ENCODE measurements at places on chromosomes 6 and 20. TPM values are rescaled to one million over a fixed set of nuclear protein-coding genes. Genes with fewer than 3 reads are reported as not detected.

The SIRPD gene
- not detected for total RNA-seq

The GPR63 gene
- total RNA-seq = 0.21 TPM

The DSP gene
- 179 TPM for total RNA-seq

The PRSS35 gene
- 2.5 TPM for total RNA-seq

The TNF gene
- 0.92 TPM for total RNA-seq

DNA sequence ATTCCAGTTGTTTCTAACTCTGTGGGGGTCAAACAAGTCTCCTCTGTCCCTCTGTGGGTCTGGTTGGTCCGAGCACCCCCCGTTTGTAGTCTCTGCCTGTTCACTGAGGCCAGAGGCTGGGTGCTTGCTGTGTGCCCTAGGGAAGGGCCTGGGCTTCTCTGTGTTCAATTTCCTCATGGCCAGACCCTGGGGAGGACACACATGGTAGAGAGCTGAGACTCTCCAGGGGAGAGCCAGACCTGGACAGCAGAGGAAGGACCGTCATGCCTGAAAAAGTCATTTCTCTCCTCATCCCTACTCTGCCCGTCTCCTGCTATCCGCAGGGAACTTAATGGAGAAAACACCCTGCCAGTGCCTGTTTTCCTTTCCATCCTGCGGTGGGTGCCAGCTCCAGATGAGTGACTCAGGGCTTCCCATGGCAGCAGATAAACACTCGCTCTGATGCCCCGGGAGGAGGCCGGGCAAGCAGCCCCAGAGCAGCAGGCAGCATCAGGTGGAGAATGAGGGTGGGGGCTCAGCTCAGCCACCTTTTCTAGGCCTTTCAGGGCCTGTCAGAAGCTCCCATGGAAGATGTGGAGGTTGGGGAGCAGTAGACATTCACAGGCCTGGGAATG, 51.9 kb downstream of the SNAI1 start:
- DNase-seq = peak; percentile 67

DNA sequence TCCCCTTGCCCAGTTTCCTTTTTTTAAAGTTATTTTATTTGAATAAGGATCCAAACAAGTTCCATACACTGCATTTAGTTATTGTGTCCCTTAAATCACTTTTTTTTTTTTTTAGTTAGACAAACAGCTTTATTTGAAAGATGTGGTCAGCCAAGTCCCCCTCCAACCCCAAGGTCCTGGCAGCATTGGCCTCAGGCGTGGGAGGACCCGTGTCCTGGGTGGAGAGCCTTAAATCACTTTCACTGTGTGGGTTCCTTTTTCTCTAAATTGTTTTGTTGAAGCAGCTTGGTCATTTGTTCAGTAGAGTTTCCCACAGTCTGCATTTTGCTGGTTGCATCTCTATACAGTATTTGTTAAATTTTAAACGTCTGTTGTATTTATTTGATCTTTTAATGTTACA, 5.2 kb upstream of the TBCC start:
- no peak for DNase-seq

GRCh38 chr20:43840382-43841070, 74.1 kb upstream of the TOX2 start:
- no peak for DNase-seq

DNA sequence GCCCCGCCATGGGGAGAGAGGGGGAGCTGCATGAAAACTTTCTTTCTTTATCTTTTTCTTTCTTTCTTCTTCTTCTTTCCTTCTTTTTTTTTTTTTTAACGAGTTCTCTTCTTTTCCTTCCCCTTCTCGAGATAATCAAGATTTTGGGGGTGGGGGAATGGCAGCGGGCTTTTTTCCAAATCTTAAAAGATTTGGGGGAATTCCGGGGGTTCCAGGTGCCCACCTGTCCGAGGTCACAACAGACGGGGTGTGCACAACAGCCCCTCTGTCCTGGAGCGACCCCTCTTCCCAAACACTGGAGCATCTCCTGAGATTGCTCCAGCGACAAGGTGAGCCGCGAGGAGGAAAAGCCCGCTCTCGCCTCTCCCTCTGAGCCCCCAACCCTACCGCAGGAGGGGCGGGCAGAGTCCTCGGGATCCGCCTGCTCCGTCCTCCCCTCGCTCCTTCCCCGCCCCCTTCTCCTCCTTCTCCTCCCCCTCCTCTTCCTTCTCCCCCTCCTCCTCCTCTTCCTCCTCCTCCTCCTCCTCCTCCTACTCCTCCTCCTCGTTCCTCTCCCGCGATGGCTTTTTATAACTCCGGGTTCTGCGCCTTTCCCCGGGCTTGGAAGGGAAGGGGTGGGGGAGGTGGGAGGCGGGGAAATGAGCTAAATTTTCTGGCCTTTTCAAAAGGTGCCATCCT, 689 bp upstream of the KCNB1 start:
- DNase-seq = no peak

DNA sequence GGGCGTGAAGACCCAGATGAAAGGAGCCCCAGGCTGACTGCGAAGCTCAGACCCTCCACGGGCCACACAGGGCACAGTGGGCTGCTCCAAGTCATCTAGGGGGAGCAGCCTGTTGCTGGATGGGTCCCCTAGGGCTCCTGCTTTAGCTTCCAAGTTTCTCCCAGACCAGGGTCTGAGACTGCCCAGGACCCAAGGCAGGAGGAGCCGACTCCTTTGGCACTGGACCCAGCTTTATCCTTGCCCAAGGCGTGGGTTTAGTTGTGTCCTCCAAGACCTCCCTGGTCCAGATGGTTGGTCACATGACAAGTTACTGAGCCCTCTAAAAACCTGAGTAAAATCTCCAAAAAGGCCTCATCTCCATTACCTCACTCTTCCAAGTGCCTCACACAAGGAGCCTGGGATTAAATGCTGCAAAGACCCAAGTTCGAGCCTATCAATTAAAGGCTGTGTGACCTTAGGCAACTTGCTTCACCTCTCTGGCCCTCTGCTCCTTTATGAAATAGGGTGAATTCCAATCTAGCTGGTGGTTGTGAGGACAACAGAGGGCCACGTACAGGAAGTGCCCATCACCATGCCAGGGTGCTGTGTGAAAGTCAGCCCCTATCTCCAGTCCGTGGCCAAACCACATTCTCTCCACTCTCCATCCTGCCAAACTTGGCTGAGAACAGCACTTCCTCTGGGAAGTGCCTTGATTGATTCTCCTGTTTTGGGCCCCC, 2.5 kb downstream of the NECAB3 start:
- DNase-seq = no peak

- DNase-seq = no peak
Observed at GRCh38 chr6:160742090-160742489, 40.0 kb downstream of the PLG start.

GRCh38 chr20:39716796-39717341, 754.7 kb downstream of the DHX35 start:
- no peak for DNase-seq

DNA sequence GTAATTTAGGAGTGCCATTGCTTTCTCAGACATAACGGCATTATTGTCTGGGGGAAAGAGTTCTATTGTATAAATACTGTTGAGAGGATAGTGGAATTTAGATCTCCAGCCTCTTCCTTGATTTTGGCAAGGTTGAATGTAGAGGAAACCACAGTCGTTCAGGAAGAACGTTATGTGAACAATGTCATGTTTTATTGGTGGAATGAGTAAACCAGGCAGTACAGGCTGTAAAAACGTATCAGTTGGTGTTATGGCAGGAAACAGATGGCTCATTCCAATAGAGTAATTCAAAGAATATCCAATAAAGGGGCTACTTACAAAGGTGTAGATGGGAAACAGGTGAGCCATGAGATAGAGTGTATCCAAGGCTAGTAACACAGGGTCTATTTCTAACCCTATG, 123.6 kb upstream of the SLC35B3 start:
- no peak for DNase-seq

DNA sequence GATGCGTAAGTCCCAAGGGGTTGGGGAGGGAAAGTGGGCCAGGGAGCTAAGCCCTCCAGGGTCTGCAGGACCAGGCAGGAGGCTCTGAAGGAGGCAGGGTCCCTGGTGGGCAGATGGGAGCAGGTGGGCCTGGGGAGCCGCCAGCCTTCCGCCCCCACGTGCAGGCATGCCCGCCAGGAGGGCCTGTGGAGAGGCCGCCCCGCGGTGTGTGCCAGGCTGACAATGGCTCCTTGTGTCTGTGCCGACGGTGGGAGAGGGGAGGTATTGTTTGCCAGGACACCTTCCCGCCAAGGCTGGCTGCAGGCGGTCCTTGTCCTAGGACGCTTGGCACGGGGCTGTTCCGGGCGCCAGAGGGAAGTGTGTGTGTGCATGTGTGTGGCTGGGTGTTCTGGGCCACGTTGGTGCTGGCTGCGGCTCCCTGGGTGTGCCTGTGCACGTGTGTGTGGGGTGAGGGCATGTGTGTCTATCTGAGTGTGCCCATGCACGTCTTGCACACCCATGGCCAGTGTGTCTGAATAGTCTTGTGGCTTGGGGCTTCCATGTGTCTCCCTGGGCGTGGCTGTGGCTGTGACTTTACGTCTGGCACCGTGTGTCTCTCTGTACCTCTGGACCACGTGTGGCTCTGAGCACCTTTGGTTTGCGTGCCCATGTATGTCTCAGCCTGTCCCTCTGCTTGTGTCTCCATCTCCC, 153.0 kb downstream of the CEBPB start:
- no peak for DNase-seq

DNA sequence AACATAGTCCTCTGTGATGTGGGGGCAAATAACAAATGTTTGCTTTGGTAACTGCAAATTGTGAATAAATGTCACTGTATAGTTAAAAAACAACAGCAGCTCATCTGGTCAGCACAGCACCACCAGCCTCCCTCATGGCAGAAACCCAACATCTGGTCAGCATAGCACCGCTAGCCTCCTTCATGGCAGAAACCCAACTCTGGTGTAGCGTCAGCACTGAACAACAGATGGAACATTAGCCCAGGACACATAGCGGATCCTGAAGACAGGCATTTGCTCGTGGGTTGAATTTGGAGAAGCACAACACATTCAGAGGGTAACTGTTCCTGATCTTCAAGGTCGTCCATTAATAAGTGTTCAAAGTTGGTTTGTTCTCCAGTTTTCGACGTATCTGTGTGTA, 265.9 kb downstream of the DLL1 start:
- DNase-seq = no peak

DNA sequence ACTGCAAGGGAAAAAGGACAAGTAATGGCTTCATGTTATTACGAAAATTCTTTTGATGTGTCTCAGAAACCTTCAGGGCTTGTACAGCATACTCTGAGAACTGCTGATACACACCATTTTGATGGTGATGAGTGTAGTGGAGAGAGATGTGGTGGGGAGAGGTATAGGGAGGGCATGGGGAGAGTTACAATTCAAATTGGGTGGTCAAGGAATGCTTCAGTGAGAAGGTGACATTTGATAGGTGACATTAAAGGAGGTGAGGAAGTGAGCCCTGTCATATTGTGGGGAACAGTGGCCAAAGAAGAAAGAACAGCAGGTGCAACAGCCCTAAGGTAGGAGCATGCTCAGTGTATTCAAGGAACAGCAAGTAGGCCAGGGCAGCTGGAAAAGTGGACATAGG, 318.9 kb downstream of the CLIC5 start:
- DNase-seq = no peak

DNA sequence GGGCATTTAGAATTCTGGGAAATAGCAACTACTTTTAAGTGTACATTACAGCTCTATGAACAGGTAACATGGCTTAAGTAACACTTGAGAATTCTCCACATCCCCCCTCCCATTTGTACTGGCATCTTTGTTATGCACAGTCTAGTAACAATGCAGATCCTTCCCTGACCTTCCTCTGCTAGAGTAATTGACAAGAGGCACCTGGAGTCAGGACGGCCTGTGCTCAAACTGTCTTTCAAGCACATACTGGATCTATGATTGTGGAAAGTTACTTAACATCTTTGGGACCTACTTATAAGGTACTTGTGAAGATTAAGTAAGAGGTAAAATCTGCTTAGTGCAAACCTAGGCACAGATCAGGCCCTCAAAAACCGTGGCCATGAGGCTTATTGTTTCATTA, 21.9 kb upstream of the GSTA3 start:
- DNase-seq = no peak

GRCh38 chr20:55880361-55880760, 125.0 kb downstream of the CBLN4 start:
- DNase-seq = no peak
